NCI-H187 (cell line): ENCODE measurements at places on chromosomes 5 and 9.

DNA sequence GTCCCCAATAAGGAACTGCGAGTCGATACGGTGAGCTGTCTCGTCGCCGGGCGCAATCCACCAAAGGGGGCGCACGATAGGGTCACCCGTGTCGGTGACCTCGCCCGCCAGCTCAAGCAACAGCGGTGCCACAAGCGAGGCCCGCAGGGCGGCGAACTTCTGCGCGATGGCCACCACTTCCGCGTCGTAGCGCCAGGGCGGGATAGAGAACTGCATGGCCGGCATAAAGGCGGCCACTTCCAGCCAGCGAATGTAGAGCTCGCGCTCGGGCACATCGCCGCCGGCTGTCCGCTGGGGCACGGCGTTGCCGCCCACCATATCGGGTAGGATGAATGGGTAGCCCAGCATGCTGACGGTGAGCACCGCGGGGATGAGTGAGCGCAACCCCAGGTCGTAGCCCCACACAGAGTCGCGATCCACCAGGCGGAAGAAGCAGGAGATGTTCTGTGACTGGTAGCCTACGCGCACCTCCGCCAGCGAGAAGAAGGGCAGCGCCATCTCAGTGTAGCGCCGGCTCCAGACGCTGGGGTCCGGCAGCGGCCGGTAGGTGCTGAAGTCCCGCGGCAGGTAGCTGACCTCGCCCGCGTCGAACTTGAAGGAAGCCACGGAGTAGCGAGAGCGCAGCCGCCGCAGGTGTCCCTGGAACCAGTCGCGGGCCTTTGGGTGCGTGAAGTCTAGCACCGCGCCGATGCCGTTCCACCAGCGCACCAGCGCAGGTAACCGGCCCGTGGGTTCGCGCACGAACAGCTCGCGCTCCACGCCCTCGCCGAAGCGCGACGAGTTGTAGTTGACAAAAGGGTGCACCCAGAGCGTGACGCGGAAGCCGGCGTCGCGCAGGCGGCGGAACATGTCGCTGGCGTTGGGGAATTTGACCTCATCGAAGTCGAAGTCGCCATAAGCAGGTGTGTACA is 5.5 kb downstream of the MYORG start:
- DNase-seq: no peak

DNA sequence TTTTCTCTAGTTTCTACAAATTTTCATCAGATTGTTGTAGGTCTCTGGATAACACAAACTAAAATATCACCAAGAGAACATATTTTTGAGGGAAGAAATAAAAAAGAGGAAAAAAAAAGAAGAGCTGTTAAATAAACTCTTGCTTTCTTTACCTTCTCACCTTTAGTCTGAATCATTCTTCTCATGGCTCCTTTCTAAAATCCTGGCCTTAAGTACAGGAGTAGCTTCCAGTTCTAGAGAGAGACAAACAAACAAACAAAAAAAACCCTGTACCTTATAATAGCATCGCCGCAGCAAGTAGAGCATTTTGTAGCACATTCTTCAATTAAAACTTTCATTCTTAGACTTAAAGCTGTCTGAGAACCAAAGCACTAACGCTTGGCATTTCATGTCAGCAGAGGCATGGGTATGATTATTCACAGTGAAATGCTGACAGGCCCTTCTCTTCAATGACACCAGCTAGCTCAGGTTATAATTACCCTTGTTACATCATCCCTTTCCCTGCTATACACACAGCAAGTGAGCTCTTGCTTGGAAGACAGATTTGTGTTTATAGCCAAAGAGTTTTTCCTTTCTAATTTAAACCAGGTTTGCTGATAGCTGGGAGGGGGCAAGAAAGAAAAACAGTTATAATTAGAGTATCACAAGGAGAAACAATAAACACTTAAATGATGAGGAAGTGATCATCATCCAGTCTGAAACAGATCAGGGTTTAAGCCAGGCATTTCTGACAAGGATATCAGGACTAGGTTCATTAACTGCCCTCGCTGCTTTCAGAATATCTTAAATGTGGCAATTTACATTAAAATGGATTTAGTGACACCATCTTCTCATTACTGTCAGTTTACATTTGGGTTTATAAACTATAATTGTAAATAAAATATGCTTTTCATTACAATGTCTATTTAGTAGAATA is 510.9 kb upstream of the ZNF608 start:
- DNase-seq: no peak

GRCh38 chr5:14234204-14234603 is 91.1 kb downstream of the TRIO start:
- DNase-seq: no peak

DNA sequence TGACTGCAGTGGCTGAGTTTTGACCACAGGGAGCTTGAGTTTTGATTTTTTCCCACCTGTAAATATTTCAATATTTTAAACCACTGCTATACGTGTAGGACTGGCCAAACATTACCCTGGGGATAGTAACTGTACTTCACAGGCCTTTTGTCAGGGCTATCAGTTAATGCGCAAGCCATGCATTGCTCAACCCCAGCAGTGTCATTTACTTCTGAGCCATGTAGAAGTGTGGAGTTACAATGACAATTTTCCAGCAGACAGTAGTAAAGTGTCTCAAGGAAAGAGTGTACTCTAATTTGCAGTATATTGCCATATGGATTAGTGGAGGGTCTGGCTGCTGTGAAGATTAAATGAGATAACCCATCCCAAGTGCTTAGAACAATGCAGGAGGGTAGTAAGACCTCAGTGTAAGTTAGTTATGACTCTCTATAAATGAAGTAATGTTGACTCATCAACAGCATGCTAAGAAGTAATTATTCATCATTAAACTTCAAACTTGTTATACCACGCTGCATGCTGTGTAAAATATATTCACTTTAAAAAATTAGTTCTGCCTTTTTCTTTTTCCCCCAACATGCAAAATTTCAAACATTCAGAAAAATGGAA is 489.2 kb downstream of the KDM4C start:
- no peak for DNase-seq

- no peak for DNase-seq
Measured at GRCh38 chr5:100311806-100312205, 223.4 kb upstream of the FAM174A start.

DNA sequence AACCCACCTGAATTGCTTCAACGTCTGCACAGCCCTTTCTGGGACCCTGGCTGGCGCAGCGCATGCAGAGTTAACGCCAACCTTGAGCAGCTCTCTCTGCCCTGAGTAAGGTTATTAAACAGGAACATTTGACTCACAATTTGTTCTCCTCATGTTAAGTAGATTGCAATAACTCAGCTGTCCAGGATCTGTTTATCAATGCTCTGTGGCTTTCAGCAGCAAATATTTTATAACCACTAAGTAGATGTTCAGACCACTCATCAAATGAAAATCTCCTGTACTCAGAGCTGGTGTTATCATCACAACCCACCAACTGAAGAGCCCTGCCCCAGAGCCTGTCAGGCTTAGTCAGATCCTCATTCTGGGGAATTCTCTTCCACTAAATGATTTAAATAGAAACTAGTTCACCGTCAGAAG is 403.0 kb downstream of the ZNF608 start:
- peak; percentile 18 for DNase-seq

DNA sequence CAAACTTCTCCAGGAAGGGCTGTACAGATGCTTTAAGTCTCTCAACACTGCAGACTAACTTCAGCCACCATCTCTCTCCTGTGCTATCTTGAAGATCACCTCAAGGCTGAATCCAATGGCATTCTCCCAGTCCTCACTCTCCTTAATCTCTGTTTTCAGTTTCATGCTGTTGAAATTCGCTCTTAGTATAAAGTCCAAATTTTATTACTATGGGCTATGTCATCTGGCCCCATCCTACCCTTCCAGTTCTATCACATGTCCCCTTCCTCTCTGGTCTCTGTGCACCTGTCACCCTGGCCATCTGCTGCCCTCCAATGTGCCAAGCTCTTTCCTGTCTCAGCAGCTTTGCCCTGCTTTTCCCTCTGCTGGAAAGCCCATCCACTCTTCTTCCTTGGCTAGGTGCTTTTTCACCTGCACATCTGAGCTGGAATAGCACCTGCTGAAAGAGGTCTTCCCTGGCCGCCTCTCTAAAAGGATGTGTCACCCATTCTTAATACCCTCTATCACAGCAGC is 284.7 kb upstream of the MAP3K1 start:
- DNase-seq: no peak

DNA sequence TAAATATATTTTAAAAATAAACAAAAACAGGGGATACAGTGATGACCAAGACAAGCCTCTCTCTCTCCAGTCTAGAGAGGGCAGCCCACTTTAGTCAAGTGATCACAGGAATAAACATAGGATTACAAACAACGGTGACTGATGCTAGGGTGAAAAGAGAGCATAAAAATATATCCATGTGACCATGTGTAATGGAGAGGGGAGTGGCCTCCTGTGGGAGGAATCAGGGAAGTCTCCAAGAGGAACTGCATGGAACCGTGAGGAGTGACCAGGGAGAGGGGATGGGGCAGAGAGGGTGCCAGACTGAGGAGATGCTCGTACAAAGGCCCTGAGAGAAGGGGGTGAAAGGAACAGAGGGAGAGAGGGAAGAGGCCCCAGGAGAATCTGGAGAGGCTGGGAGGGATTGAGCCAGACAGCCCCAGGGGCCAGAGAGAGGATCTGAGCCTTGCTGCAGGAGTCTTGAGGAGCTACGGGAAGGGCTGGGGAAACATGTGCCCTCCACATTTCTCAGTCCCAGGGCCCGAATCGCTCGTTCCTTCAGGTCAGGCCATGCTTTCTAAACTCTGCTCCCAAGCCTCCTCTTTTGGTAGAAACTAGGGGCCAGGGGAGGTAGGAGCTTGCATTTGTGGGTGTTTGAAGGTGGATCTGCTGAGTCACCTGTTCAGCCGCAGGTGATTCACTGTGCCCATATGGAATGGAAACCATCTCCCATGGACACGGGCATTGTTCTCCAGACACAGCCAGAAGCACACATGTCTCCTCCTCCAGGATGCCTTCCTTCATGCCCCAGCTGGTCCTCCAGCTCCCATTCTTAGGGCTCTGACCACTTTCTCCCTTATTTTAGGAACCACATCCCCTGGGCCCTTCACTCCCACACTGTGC is 63.8 kb downstream of the PAX5 start:
- no peak for DNase-seq

GRCh38 chr5:154141745-154142221 is 48.8 kb upstream of the GALNT10 start:
- DNase-seq: no peak

- no peak for DNase-seq
Measured at GRCh38 chr9:23379842-23380241, 446.2 kb downstream of the ELAVL2 start.

DNA sequence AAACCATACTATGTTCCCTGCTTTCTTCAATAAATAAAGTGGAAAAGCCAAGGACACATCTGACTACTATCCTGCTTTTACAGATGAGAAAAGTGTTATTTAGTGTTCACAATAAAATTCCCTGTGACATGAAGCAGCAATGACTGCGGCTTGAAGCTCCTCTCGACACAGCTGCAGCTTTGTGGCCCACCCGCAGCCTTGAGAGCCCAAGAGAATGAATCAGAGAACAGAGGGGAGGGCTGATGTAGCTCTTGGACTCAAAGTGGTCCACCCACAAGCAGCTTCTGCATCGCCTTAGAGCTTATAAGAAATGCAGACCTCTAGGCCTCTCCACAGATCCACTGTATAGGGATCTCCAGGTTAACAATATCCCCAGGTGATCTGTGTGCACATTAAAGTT is 181.3 kb upstream of the GNA14 start:
- DNase-seq: no peak

DNA sequence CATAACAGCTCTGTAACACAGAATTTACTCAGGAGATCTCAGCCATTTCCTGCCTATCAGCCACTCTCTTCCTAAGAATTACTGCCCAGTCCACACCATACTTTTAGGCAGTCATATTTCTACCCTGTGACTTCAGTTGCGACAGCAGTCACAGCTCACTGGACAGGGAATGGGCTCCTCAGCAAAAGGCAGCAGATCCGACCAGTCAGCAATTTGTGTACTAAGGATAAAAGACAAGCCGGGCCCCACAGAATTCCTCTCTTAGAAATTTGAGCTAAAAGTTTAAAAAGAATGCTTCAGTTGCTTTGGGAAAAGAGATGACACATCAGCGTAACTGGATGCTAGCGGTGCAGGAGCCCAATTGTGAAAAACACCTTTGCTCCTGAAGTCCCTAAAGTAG is 172.1 kb downstream of the ENC1 start:
- no peak for DNase-seq

DNA sequence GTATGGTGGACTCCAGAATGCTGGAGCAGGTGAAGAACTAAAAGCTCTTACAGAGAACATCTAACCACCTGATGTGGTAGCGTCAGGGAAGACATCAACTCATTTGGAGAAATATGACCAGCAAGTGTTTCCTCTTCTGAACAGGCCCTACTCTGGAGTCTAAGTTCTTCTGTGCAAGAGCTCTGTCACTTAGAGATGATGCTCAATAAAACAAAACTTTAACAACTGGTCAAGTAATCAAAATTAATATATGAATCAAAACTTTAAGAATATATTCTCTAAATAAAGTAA is 85.8 kb downstream of the CYFIP2 start:
- DNase-seq: no peak

- no peak for DNase-seq
Measured at GRCh38 chr5:152864991-152865390, 459.9 kb upstream of the NMUR2 start.

DNA sequence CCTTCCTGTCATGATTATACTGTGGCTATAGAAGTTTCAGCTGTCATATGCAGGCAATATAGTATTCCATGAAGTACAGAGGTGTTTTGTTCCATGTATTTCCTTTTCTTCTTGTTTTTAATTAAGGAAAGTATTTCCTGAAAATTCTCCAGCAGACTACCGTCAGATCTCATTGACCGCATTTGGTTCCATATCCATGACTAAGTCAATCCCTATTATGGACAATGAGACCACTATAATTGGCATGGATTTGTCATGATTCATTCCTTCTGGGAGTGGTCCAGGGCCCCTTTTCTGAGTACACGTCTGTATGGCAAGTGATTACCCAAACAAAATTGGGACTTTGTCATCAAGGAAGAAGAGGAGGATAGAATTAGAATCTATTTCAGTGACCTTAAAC is 283.2 kb upstream of the CLINT1 start:
- no peak for DNase-seq

DNA sequence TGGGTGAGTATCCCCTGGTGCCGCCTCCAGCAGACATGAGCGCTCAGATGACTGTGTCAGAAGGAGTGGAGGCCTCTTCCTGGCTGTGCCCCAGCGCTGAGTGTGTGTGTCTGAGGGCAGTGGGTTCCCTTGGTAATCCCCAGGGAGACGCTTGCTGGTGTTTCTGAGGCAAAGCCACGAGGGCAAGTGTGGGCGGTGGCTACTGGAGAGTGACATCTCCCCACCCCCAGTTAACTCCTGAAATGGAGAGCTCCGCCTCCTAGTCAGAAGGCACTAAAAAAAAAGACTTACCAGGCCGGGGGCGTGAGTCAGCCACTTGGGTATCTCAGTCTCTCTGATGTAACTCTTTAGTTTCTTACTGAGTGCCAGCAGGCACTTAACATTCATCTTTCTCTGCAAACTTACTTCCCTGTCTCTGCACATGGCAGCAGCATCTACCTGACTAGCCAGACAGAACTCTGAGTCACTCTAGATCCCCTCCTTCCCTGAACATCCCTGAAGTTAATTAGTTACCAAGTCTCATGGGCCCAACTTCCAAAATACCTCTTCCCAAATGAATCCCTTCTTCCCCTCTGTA is 19.3 kb downstream of the ORM2 start:
- DNase-seq: no peak

- no peak for DNase-seq
Measured at GRCh38 chr9:126499005-126499910, 114.5 kb upstream of the LMX1B start.
